Left forelimb (tissue), 1 donor: ENCODE measurements at places on chromosomes 13 and 19.
A peak's percentile ranks its signal among the peaks of the same experiment; 100 is the strongest.

DNA sequence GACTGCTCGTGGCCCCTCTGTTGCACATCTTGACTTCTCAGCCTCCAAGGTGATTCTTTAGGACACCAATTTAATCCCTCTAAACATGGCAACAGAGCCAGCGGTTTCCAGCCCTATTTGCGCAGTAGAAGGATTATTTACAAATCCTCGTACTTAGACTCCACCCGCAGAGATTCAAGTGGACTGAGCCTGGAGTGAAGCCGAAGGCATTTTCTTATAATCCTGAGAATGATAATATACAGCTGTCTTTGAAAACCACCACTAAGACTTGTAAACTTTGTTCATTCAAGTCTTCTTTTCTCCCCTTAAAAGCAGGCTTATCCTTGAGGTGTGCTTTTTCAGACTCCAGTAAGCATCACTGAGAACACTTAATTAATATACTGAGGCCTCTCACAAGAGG lies 4.8 kb upstream of the DPRX start:
- DNase-seq = no peak

DNA sequence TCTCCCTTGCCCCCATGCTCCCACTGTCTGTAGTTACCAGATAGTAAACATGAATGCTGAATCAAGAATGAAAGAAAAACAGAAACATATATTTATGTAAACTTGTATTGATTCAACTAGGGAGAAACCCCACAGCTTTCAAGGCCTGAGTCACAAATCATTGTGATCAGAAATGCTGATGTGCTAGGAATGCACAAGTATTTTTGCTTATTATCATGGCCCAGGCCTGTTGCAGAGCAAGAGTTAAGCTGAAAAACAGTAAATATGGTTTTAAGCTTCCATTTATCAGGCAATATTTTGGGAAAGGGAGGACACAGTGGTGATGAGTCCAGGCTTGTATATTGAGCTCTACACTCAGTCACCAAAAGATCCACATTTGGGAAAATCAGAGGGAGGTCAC lies 669.6 kb downstream of the DIAPH3 start:
- DNase-seq = no peak

GRCh38 chr13:51768378-51768921 lies 35.5 kb downstream of the DHRS12 start:
- no peak for DNase-seq

DNA sequence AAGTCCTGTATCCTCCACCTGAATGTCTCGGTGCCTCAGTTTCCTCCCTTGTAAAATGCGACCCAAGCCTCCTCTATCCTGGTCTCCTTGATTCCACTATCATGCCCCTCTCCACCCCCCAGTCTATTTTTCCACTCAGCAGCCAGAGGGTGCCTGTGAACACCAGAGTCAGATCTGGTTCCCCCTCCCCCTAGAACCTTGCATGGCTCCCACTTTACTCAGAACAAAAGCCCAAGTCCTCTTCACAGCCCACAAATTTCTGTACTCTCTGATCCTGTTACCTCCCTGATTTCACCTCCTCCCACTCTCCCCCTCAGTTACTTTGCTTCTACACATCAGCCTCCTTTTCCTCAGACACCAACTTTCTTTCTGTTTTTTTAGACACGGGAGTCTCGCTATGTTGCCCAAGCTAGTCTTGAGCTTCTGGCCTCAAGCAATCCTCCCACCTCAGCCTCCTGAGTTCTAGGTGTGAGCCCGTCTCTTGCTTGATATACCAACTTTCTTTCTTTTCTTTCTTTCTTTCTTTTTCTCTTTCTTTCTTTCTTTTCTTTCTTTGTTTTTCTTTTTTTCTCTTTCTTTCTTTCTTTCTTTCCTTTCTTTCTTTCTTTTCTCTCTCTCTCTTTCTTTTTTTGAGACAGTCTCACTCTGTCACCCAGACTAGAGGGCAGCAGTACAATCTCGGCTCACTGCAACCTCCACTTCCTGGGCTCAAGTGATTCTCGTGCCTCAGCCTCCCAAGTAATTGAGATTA lies 869 bp downstream of the DAND5 start:
- DNase-seq = no peak

GRCh38 chr13:50494138-50494537 lies 349.4 kb downstream of the DLEU7 start:
- DNase-seq = no peak

GRCh38 chr19:7897292-7897691 lies 6.4 kb upstream of the MAP2K7 start:
- no peak for DNase-seq

DNA sequence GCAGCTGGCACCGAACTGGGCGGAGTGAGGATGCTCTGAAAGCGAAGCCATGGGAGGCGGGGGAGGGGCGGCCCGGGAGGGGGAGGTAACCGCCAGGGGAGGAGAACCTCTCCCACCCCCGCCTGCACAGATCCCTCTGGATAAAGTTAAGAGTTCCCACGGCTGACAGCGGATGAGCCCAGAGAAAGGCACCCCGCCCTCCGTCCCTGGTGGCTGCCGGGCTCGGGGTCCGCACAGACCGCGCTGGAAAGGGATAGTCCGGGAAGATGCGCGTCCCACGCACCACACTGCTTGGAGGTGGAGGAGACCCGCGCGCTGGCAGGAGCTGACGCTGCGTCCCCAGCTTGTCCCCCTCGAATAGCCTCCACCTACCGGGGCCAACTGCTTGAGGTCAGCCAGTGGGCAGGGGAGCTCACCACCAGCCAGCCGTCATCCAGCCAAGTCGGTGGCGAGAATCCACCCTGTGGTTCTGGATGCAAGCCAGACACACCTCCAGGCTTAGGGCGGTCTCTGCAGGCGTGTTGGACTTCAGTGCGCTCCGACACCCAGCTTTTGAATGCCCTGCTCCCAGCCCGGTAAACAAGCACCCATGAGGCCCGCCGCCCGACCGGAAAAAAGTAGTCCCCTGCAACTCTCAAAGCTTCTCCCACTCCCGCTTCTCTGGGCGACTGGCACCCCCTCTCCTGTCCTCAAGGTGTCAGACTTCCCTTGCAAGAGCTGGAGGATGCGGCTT lies at the start of gene TRPC4:
Gene TRPC4, minus strand, starts transcription at position 17 of the 733 bp plus-strand sequence. CDS start 86,439 bp downstream, outside the sequence.
- peak; percentile 70 for DNase-seq

GRCh38 chr13:46551410-46552302 lies 1.3 kb upstream of the LRCH1 start:
- peak; percentile 72 for DNase-seq

GRCh38 chr19:20079476-20079875 lies 1.7 kb downstream of the ZNF90 start:
- DNase-seq = no peak

GRCh38 chr13:97274829-97275649 lies 52.9 kb downstream of the MBNL2 start:
- no peak for DNase-seq

DNA sequence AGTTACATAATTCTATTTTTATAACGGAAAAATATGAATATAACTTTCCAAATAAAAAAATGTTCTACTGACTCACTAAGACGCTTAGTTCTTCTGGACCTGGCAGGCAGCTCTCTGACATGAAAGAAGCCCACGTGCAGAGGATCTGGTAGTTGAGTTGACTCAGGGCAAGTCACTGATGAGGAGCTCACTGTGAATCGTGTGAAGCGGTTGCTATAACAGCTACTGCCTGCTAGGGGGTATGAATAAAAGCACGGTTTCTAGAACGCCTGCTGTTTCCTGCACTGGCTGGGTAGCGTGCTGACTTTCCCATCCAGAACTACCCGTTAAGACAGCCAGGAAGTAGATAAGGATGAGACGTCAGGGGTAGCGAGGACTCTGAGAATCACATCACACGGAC lies 54.7 kb upstream of the WASF3 start:
- DNase-seq = no peak

- DNase-seq = no peak
These were observed 8.4 kb upstream of the RAP2A start for GRCh38 chr13:97425590-97425989.

DNA sequence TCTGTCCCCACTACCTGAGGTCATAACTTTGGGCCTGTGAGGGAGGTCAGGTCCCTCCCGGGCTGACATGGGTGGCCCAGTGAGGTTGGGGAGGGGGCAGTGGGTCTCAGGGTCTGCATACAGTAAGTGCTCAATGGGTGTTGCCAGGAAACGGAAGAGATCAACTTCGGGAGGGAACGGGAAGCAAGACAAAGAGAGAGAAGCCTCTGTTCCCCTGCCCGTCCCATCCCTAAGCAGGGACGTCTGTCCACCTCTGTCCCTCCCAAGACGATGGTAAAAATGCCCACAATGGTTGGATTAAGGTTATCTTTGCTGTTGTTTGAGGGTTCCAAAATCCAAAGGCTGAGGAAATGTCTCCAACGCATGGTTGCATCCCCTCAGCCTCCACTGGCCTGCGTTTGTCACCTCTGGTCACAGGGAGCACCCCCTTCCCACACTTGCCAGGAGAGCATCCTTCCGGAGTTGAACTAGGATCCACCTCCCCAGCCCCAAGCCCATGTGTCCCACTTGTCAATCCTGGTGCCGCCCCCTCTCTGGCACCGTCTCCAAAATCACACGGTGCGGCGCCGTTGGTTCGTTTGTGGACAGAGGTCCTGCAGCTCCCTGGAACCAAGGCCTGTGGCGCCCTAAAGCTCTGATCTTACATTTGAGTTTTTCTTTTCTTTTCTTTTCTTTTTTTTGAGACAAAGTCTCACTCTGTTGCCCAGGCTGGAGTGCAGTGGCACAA lies 774 bp upstream of the HOMER3 start:
- DNase-seq = no peak

GRCh38 chr19:30317403-30317802 lies 54.8 kb upstream of the ZNF536 start:
- DNase-seq = no peak

DNA sequence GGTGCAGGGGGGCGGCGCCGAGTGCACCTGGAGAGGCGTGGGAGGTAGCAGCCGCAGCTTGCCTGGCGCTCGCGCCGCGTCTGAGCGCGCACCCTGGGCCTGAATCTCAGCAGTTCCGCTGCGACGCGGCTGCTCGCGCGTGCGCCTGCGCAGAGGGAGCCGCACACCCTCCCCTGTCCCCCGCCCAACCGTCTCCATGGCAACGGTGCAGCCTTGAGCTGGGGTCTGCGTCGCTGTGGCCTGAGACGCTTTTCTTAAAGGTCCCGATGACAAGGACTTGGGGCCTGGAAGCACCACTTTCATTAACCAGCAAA lies at the start of gene PNMA8B:
Gene PNMA8B, minus strand, starts transcription at position 82 of the 314 bp plus-strand sequence. CDS start 402 bp downstream, outside the sequence.
- peak; percentile 88 for DNase-seq

GRCh38 chr13:40798380-40798779 lies 9.0 kb downstream of the SLC25A15 start:
- no peak for DNase-seq

- no peak for DNase-seq
These were observed 7.0 kb downstream of the PGLYRP1 start for GRCh38 chr19:46015687-46016425.

- DNase-seq = peak; percentile 68
These were observed 125.9 kb downstream of the COL4A2 start for GRCh38 chr13:110433014-110433413.

GRCh38 chr19:10431943-10432735 lies 11.8 kb downstream of the PDE4A start:
- DNase-seq = no peak

DNA sequence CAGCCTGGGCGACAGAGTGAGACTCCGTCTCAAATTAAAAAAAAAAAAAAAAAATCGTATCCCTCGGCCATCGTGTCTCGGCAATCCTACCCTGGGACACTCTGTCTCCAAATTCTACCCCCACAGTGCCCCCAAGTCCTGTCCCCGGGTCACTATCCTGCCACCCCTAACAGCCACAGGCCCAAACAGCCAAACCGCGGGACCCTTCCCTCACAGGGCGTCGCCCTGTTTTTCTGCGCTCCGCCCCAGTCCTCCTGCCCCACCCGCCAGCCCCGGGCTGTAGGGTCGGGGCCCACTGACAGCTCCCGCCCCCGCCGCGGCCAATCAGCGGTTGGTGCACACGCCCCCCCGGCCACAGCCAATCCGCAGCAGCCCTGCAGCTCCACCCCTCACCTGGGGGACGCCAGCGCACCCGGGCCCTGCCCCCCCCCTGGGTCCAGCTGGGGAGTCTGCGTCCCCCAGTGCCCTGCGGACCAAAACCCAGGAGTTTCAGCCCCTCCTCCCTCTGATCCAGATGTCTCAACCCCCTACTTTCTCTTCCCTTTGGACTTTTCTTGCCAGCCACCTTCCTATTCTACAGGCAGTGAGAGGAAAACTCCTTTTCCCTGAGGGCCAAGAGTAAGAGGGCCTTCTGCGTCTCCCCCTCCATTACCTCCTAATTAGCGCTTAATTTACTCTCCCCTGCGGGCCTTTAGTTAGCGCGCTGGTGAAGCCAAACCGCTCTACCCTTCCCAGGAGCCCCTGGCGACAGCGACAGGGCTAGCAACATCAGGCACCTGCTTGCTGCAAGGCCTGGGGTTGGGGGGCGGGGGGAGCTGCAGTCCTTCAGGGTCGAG lies 1.5 kb upstream of the BCAT2 start:
- DNase-seq = peak; percentile 83

DNA sequence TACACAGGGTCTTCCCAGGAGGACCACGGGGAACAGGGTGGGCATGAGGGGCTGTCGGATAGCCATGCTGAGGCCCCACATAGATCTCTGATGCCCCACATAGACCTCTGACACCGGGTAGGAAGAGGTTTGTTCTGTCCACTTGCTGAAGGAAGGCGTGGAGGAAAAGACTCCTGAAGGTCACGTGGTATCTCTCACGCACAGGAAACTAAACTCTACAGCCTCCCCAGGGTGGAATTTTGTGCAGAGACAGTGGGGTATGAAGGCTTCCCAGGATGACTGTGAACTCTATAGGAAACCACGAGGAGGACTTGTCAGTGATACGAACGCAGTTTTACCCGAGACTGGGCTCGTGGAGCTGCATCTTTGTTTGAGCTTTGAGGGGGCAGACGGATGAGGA lies 2.8 kb downstream of the EVI5L start:
- DNase-seq = no peak

DNA sequence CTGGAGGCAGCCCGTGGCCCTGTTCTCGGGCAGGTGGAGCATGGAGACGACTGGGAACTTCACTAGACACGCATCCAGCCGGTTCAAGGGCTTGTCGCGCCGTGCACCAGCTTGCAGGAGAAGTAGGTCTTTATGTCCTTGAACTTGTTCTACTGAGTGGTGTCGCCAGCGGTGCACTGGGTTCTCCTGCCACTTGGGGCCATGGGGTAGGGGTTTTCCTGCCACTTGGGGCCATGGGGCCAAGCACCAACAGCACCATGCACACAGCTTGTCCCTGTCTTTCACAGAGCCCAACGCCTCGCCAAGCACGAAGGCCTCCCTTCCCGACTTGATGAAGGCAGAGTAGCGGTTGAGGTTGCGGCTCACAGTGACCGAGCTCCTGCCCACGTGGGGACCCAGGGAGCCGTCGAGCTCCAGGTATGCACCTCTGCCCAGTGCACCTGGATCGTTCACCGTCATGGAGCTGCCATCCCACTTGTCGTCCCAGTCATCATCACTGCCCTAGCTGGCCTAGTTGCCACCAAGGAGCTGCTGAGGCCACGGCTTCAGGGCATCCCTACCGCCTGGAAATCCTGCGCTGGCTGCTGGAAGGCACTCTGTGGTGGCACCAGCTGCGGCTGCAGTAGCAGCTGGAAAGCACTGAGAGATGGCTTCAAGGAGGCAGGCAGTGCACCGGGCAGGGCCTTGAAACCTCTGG lies 40.5 kb upstream of the TPM4 start:
- peak; percentile 59 for DNase-seq

DNA sequence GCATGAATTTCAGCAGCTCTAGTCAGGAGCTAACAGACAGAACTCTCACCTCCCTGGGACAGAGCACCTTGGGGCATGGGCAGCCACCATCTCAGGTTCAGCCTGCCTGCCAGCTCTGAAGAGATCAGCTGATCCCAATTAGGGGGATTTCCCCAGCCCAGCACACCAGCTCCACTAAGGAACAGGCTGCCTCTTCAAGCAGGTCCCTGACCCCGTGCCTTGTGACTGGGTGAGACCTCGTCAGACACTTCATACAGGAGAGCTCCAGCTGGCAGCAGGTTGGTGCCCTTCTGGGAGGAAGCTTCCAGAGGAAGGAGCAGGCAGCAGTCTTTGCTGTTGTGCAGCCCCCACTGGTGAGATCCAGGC lies 84.5 kb upstream of the UFM1 start:
- no peak for DNase-seq
